ENCODE measurements at places on chromosomes 6 and 20.
A peak's percentile ranks its signal among the peaks of the same experiment; 100 is the strongest.

DNA sequence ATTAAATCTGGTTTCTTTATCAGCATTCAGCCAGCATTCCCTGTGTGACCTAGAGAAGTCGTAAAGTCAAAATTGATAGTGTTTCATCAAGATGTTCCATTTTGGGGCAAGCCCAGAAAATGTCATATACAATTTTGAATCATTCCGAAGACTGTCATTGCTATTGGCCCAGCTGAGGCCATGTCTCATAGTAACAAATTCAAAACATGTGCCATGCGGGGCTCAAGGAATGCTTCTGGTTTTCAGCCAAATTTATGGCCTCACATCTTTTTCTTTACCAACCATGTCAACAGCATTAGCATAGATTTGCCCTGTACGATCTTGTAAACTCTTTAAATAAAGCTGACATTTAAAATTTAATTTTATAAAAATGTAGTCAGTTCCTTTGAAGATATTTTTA is 314.7 kb downstream of the PAX1 start:
- DNase-seq, result no peak

DNA sequence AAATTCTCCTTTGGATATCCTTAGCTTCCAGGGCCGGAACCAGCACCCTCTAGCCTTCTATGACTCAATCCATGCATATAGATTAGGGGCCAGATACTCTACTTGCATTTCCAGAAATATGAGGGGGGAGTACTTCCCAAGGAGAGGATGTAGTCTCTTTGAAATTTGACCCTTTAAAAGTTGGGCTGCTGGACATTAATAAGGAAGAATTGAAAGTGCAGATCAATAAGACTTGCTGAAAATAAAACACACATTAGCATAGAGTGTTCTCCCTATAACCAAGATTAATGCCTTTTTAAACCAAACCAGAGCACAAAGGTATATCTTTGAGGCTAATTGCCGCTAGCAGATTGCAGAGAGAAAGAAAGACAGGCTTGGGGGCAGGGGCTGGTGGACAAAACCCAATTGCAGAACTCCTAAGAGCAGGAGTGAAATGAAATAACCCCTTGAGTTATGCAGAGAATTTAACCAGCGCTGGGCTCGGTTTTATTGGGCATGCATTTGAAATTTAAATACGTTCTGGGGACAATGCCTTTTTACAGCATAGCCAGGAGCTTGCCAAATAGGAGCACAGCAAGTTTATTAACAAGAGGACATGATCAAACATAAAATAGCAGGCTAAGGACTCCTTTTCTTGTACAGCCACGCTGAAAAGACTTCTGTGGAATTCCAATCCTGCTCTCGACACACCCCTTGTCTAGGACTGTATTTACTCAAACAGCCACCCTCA is 108.2 kb upstream of the SALL4 start:
- no peak for DNase-seq

- DNase-seq, result no peak
Observed at GRCh38 chr20:39822667-39823066, 860.5 kb downstream of the DHX35 start.

DNA sequence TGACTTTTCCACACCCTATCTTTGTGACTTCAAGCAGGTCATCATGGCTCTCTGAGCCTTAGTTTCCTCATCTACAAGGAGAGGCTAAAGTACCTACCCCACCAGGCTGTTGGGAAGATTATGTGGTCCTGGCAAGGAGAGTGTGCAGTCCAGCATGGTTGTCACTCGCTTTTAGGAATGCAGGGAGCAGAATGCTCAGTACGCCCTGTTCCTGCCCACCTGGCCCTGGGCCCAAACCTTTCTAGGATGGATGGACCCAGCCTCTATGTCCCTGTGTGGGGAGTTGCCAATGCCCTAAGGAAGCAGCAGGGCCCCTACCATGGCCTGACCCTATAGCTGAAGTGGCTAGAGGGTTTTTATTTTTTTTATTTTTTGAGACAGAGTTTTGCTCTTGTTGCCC is 2.0 kb downstream of the CLPSL2 start:
- DNase-seq, result peak; percentile 20

DNA sequence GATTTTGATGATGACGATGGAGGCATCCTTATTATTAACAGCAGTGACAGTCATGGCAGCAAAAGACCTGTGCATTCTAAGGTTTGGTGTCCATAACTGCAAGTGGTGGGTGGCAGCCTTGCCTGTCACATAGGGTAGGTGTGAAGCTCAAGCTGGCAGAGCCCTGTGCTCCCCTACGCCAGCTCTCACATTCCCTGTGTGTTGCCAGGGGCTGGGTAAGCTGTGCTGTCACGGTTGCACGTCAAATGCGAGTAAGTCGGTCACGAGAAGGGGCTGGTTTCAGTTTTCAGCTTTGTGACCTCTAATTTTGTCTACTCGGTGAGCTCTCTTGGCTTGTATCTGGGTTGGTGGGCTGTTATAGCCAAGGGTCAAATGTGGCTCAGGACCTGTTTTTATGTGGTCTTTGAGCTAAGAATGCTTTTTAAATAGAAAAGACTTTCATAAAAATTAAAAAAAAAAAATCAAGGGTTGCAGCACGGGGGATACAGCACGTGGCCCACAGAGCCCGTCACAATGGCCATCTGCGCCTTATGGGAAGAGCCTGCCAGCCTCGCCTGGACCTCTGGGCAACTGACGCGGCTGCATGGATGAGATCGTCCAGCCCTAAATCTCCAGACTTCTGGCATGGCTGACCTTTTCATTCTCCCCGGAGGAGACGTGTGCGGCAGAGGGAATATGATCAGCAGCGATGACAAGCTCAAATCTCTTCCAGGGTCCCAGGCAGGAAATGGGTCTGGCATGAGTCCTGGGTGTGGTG is 148.5 kb downstream of the PHACTR3 start:
- no peak for DNase-seq

Data from upper lobe of right lung (tissue), 1 donor.